Activated T-helper 1 cell treated with anti-CD3 and anti-CD28 coated beads, Interleukin-2, amount 50 U/mL, for 16 hours (primary cell): ENCODE measurements at places on chromosomes 6 and 20.

DNA sequence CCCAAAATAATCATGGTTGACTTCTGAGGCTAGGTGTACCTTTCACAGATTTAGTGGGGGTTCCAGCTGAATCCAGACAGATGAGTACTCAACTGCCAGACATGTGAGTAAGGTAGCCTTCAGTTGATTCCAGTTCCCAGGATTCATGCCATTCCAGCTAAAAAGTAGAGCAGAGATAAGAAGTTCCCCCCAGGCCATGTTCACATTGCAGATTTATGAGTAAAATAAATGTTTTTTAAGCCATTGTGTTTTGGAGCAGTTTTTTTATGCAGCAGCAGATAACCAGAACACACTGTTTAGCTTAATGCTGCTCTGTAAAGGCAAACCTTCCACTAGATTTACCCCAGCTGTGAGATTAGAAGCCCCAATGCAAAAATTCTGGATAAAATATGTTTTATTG, 245.0 kb downstream of the RFPL4B start:
- no peak for DNase-seq

GRCh38 chr20:59482351-59483187, 121.8 kb upstream of the PHACTR3 start:
- no peak for DNase-seq

GRCh38 chr6:168216751-168217191, 102.8 kb downstream of the DACT2 start:
- DNase-seq, result no peak

DNA sequence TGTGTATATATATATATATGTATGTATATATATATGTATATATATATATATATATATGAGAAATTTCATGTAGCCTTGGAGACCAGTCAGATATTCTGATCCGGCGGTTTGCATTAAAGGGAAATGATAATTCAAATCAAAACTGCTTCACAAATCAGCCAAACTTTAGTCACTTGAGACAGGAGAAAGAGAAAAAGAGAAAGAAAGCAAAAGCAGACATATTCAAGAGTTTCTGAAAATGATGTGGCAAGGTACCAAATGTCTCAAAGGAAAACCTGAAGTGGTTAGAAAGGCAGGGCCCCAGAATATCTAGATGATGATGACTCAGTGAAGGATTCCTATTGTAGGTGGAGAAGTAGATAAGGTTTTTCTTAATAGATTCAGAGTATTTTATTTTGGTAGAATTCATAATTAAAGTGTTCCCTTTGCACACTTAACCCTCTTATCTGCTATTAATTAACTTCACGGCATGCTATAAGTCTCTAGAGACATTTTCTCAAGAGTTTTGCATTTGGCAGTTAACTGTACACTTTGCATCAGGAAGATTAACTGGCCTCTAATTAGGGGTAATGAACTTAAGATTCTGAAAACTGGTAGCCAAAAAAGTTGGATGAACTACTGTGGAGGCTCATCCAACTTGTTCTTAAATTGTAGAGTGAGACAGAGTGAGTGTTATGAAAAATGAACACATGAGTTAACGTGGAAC, 50.1 kb upstream of the ASF1A start:
- DNase-seq, result no peak

GRCh38 chr20:16575390-16576140, 2.3 kb upstream of the KIF16B start:
- DNase-seq, result no peak

DNA sequence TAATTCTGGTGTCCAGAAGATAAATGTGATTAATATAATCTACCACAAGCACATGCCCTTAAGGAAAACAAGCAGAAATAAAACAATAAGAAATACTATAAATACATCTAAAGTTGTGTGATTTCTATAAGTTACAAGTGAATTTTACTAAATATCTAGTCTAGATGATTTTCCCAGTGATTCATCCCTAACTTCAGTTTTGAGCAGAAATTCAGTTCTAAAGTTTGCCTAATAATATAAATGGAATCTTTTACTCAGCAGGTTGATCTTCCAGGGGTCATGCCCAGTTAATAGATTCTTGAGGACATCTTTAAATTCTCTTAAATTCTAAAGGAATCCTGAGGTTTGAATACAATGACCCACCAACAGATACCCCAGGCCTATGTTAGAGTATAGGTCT, 37.3 kb downstream of the PDE7B start:
- no peak for DNase-seq

GRCh38 chr6:143224516-143224915, 163.8 kb downstream of the AIG1 start:
- DNase-seq, result no peak

DNA sequence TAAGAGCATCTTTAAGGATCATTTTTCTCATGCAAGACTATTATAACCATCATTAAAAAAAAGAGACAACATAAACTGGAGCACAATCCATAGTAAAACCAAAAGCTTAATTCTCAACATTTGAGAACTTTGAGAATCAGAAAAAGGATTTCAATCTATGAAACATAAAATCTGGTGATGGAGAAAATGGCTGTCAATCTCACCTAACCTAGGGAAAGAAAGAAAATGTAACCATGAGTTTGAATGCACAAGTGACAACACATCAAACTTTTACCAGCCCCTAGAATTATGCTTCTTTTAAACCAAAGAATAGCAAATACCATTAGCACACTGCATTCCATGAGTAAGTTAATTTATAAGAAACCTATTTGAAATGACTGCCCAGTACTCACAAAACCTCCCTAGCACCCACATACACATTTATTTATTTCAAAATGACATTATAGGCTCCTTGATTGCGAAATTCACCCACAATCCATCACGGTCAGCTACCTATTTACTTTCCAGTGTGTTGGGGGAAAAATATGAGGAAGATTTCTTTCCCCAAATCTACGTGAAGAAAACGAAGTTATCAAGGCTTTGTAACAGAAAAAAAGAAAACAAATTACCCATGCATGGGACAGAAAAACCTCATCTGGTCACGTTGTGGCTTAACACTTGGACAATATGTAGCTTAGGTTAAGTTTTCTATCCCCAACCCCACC, 828 bp downstream of the ASCC3 start:
- no peak for DNase-seq

DNA sequence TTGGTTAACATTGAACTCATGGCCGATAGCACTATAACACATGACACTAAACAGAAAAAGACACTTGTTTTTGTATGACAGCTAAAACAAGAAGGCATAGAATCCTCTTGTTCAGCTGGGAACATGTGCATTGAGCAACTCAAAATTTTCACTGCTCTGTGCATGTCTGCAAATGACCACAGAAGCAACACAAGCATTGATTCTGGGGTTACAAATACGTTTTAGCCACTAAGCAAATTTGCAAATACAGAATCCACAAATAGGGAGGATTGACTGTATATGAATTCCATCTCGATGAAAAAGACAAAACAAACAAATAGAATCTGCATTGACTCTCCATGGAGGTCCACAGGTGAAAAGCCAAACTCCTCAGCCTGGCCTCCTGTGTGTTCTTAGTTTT, 31.7 kb downstream of the C6orf132 start:
- DNase-seq, result no peak

DNA sequence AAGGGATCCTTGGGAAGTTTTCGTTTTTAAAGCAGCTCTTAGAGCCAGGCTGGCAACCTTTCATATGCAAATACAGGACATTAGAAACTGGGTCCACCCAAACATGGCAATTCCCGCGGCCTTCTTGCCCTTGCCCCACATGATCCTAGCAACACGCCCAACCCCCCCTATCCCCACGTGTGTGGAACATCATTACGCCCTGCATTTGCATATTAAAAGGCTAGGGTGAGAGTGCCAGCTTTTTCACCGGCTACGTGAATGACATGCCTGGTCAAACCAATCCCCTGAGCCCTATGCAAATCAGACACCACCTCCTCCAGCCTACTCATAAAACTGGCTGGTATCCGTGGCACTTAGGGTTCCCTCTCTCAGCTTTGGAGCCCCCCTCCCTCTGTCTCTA, 88.1 kb downstream of the TNFRSF21 start:
- no peak for DNase-seq

DNA sequence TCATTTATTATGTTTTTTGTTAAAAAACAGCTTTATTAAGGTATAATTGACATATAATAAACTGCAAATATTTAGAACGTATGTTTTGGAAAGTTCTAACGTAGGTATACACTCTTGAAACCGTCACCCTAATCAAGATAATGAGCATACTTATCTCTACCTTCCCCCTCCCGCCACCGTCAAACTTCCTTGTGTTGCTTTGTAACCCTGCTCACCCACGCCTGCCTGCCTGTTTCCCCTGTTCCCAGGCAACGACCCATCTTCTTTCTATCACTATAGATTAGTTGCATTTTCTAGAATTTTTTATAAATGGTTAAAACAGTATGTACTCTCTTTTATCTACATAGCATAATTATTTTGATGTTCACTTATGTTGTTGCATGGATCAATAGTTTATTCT, 33.5 kb upstream of the GCLC start:
- no peak for DNase-seq

GRCh38 chr6:12404651-12405050, 114.5 kb downstream of the EDN1 start:
- no peak for DNase-seq

GRCh38 chr6:147530132-147531060, 21.9 kb downstream of the SAMD5 start:
- no peak for DNase-seq
